ENCODE measurements at places on chromosomes 4 and X. TPM values are rescaled to one million over a fixed set of nuclear protein-coding genes. Genes with fewer than 3 reads are reported as not detected.

DNA sequence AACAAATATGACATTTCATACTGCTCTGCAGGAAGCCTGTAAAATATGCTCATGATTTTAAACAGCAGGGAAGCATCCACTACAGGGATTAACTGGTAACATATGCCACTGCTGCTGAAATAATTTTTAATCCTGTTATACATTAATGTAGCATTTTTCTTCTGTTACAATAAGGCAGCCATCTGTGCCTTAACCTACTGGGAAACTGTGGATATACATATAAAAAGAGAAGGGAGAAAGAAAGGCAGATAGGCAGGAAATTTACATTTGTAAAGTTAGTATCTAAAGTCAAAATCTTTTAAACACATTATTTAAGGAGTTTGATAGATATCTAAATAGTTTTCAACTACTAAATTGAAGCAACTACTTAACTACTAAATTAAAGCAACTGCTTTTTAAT is 514.6 kb upstream of the KLHL4 start:
- no peak for DNase-seq

GRCh38 chr4:128528793-128529553 is 241.4 kb upstream of the PGRMC2 start:
- DNase-seq: no peak

DNA sequence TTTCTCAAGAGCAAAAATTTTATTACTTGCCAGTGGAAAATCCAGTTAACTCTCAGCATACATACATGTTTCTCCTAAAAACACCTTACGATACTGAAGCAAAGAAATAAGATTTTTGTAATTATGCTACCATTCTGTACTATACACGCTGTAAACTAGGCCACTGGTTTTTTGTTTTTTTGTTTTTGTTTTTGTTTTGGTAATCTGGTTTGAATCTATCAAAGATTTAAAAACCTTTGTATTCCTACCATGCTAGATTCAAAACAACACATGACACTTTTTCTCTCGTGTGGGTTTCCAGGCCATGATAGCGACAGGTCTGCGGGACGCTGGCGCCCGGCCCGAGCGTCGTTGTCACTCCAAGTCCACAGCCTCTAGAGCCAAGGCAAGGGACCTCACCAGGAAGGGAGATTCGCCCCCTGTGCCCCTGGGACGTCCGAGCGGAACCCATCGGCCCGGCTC is 723 bp downstream of the TMEM192 start:
- DNase-seq: peak; percentile 48

DNA sequence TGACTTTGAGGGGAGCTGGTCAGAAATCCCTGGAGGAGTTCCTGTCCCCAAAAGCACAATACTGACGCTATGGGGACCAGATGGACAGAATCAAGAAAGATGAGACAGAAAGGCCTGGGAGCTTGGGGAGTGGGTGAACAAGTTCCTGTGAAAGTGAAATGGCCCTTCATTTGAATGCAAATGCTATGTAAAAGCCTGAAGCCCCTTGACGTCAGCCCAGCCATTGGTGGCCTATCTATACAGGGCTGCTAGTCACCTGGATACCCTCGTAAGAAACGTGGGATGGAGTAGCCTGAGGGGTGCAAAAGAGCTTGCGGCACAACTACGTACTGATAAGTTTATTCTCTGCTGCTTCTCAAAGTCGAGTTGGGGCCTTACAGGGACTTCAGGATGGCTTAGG is at the start of gene CDX4:
TSS of gene CDX4 (plus strand) at position 223 of the 400 bp plus-strand sequence. CDS start 201 bp downstream, outside the sequence.
- DNase-seq: no peak

- no peak for DNase-seq
Observed at GRCh38 chr4:180953572-180953971, 1289.6 kb upstream of the TENM3 start.

- DNase-seq: no peak
Observed at GRCh38 chr4:56118055-56118454, 169.3 kb downstream of the CEP135 start.

GRCh38 chr4:147981305-147981704 is 249.4 kb downstream of the ARHGAP10 start:
- DNase-seq: no peak

GRCh38 chrX:131262738-131263679 is 26.1 kb downstream of the IGSF1 start:
- DNase-seq: no peak

DNA sequence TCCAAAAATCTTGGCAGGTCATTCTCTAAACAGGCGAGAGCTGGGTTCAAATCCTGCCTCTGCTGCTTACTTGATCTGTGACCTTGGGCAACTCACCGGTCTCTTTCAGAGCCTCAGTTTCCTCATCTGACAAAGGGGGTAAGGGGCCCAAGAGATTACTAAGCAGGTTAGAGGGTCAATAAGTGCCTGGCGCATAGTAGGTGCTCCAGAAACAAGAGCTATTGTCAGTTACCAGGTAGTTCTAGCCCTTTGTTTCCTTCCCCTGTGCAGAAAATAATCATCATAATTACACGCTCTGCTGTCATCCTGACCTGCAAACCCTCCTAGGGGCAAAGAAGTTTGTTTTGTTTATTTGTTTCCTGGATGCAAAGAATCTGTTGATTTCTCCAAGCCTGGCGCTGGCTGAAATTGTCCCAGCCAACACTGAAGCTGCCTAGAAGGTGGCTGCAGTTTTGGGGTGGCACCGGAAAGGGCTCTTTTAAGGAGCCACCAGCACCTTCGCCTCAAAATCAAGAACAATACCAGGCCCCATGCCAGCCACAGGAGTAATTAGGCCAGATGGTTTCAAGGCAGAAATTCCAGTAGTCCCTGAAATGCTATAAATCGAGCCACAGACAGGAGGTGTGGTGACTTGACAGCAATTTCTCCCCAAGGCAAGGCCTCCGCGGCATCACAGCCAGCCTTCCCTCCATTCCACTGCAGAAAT is 10.2 kb upstream of the KIAA0232 start:
- DNase-seq: no peak

GRCh38 chr4:157824021-157824420 is 348.8 kb downstream of the GASK1B start:
- no peak for DNase-seq

DNA sequence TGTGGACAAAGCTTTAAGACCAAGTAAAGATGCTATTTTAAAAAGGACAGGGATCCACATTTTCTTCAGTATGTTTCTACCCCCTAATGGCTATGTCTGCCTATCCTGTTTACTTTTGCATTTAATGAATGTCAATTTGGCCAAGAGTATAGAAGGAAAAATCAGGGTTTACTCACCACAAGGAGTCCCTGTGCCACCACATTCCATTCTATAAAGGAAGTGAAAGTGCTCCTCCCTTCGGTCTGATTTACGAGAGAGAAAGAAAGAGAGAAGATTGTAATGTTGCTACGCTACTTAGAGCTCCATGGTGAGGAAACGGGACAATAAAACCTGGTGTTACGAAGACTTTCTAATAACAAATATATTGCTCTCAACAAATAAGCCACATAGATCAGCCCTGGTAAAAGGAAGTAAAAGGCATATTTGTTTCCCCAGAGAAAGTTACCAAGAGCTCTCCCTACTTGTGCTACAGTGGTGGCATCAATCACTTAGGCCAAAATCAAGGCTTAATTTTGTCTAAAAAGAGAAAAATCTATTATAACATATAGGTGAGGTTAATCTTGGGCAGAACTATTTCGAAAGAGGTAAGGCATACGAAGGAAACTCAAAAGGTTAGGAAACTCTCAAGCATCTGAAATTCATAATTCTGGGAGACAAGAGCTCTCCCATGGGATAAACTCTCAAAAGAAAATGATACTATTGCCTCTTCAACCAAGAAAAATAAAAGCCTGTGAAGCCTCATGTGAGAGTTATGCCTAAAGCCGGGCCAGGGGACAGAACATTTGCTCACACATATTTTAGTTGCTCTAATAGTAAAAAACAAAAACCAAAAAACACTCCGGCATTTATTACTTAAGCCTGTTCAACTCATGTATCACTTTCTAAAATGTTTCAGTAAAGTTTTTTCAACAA is 29.5 kb downstream of the TAPT1 start:
- peak; percentile 20 for DNase-seq

DNA sequence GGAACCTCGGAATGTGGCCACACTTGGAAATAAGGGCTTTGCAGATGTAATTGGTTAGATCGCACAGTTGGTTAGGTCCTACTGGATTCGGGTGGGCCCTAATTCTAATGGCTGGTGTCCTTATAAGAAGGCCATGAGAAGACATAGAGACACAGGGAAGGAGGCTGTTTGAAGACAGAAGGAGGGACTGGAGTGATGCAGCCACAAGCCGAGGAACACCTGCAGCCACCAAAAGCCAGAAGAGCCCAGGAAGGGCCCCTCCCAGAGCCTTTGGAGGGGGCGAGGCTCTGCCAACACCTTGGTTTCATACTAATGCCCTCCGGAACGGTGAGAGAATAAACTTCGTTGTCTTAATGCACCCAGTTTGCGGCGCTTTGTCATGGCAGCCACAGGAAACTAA is 47.0 kb downstream of the EVC start:
- DNase-seq: no peak

GRCh38 chr4:17324386-17324830 is 187.5 kb downstream of the QDPR start:
- DNase-seq: peak; percentile 82

DNA sequence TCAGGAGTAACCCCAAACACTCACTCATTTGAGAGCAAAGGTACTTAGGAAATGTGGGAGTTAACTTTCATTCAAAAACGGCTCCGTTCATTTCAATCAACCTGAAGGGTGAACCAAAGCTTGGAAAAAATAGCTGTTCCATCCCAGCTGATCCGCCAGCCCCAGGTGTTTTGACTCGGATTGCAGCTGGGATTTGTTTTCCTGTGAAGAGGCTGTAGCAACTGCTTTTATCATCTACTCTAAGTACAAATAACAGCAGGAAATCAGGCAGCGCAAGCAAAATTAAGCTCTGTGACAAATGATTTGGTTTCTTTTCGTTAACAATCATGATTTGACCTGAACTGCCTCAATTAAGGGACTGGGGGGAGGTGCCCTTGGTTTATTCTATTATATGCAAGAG is 154.7 kb downstream of the BEND2 start:
- no peak for DNase-seq

GRCh38 chr4:125681240-125681639 is 366.5 kb downstream of the FAT4 start:
- DNase-seq: no peak

DNA sequence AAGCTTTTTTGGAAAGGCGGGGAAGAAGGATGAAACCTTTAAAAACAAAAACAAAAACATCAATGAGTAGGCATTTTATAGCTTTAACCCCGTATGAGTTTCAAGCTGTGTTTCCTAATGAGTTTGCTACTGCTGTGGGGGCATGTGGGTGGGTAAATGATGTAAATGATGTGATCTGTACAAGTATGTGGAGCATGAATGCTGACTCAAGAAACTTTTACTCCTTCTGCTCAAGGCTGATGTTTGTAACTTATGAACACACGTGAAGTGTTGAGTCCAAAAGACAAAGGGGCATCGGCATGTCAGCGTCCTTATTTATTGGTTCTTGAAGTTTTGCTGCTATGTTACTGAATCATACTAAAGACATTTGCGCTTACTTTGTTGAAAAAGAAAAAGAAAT is 76.9 kb downstream of the CLCN4 start:
- DNase-seq: no peak

GRCh38 chr4:63460075-63460474 is 949.2 kb downstream of the TECRL start:
- DNase-seq: no peak

The CXCL8 gene
- 15.2 TPM for polyA plus RNA-seq

The IL9R gene
- not detected for polyA plus RNA-seq

The FGF16 gene
- polyA plus RNA-seq: 3.3 TPM

The XAGE1B gene
- not detected for polyA plus RNA-seq

The TRPC5OS gene
- 0.48 TPM for polyA plus RNA-seq

Measured in muscle of arm (tissue), 14 donors.